CD4-positive, alpha-beta T cell (primary cell): ENCODE measurements at places on chromosomes 2 and 18.

DNA sequence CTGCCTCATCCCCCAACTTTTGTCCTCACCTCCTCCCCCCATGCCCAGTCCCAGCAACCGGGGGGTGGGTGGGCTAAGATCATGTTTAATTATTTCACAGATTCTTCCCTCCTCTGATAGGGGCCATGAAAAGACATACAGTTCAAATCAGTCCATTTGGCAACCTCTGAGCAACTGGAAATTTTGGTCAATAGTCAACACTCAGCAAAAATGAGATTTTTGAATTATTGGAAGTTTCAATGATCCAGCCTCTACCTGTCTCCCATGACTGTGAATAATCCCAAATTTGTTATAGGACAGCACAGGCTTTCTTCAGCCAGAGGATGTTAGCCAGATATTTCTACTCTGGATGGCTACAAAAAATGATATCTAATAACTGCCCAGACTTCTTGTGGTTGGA is 549.9 kb downstream of the TNS1 start:
- no peak for DNase-seq

GRCh38 chr2:129756276-129756675 is 223.2 kb upstream of the RAB6C start:
- DNase-seq = no peak

- no peak for DNase-seq
Observed at GRCh38 chr18:70649683-70650082, 360.8 kb downstream of the SOCS6 start.

- no peak for DNase-seq
Observed at GRCh38 chr2:159262226-159262625, 24.3 kb downstream of the WDSUB1 start.

GRCh38 chr2:56416500-56417176 is 232.8 kb downstream of the CCDC85A start:
- no peak for DNase-seq

DNA sequence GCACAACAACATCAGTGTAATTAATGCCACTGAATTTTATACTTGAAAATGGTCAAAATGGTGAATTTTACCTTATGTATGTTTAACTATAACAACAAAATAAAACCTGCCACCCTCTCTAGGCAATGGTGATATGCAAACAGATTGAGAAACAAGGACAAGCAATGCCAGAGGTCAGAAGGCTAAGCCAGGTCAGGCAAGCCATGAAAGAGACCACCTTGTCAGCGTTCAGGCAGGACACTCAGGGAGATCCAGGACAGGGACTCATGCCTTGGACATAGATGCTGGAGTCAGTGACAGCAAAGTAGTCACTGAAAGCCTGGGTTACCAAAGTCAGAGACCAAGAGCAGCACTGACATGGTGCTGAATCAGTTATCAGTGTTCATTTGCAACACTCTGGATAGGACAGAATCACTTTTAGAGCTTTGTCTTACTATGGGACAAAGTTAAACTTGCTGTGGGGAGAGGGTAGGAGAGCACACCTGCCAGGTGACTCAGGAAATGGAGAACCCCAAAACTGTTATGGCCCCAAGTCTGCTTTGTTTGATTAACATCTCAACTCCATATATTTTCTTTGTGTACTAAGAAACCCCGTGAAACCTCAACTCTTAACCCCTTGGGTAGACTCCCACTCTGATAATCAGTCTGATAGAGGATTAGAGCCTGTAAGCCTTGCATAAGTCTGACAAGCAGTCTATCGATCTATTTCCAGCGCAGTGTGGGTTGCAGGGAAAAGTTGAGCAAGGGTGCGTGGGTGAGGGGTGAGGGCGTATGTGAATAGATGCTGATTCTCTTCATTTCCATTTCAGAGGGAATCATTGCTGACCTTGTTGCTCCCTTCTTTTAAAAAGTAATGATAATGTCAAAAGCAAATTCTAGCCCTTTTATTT is 48.7 kb upstream of the ZNF385B start:
- no peak for DNase-seq

DNA sequence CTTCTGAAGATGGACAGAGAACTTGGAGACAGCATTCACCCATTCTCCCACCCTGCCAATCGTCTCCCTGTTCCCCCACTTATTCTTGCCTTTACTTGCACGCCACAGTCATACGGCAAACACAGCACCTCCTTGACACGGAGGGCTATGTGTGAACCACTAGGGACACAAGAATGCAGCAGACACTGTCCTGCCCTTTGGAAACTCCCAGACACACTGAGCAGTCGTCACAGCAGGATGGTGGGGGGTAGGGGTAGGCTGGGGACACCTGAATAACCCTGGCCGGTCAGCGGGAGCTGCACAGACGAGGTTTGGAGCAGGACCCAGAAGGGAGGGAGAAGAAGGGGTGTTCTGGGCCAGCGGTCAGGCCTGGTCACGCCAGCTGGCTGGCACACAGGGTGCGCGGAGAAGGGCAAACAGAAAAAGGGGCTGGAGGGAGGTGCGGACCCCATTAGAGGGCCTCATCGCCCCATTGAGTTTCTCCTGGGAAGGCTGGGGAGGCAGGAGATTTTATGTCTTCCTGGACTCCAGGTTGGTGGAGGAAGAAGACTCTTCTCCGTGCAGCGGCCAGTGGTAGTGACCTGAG is 40.0 kb upstream of the FOSL2 start:
- DNase-seq = no peak

DNA sequence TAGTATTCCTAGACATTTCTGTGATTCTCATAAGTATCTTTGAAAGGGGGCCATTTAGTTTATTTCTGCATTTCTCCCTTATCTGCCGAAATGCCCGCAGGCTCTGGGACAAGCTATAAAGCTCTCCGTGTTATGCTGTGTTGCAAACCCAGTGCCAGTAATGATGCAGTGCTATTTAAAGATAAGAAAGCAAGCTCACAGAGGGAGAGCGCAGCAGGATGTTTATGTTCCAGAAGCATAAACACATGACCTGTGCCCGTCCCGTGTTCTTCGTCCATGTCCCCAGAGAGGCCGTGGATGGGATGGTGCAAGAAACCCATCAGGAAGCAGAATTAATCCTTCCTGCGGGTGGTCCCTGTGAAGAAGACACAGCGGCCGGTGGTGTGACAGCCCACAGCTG is 99.4 kb downstream of the NEDD4L start:
- no peak for DNase-seq

GRCh38 chr2:223897669-223898330 is 47.3 kb downstream of the WDFY1 start:
- no peak for DNase-seq

- DNase-seq = no peak
Observed at GRCh38 chr2:140085674-140086073, 1305.5 kb upstream of the NXPH2 start.
